ENCODE measurements at places on chromosomes 16 and 17.

DNA sequence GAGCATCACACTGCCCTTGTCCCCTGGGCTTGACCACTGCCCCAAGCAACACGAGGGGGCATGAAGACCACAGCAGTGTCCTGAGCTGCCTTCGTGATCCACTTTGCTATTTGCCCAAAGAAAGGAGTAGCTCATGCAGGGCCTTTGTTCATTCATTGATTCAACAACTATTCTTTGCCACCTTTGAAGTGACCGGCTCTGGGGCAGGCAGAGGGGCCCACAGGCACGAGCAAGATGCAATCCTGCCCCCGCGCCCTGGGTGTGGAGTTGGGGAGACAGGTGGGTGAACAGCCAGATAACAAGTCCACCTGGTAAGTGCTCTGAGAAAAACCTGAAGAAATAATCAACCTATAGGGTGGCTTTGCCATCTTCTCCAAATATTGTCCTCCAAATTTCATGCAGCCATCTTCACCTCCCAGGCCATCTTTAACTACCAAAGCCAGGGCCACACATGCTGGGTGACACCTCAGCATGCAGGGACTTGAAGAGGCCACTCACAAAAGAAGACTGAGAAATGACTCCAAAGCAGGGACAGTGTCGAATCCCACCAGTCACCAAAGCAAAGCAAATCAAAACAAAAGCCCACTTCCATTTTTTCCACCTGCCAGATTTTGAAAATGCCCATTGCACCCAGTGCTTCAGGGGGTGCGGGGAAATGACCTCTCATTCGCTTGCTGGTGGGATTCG is 18.2 kb upstream of the RBFOX3 start:
- no peak overlapping the region for H3K27ac ChIP-seq
- no peaks in the 10 kb centered on the region for H3K4me1 ChIP-seq
- no peaks in the 10 kb centered on the region for H3K36me3 ChIP-seq

DNA sequence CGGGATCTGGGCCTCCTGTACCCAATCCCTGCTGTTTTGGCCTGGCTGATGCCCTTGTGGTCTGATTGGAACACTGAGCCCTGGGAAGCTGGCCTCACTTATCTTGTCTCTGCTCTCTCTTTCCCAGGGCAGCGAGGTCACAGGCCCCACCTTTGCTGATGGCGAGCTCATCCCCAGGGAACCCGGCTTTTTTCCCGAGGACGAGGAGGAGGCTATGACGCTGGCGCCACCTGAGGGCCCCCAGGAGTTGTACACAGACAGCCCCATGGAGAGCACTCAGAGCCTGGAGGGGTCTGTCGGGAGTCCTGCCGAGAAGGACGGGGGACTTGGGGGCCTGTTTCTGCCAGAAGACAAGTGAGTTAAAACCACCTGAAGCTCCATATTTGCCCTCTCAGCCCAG is 126.0 kb downstream of the RAB11FIP4 start:
- H3K36me3 ChIP-seq = peaks cover 6% of the 10 kb centered on the region
- no peak for DNase-seq
- no peaks in the 10 kb centered on the region for H3K4me1 ChIP-seq
- H3K27ac ChIP-seq = no peak overlapping the region
- no peak overlapping the region for H3K4me3 ChIP-seq

- H3K27me3 ChIP-seq = no peaks in the 10 kb centered on the region
- DNase-seq = no peak
- H3K4me3 ChIP-seq = no peak overlapping the region
- H3K4me1 ChIP-seq = no peaks in the 10 kb centered on the region
Measured at GRCh38 chr16:63373744-63374143, 1337.5 kb upstream of the CDH8 start.

DNA sequence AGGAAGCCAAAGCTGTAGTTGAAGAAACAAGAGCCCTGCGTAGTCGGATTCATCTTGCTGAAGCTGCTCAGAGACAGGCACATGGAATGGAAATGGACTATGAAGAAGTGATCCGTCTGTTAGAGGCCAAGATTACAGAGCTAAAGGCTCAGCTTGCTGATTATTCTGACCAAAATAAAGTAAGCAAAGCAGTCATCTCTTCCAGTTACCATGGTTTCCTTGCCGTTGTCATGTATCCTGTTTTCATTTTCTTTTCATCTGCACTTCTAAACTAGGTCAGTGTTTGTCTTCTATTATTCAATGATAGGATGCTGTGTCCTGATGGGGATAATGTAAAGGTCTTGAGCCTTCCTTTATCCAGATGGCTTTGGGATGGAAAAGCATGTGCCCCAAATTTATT is 104.3 kb downstream of the STXBP4 start:
- no peaks in the 10 kb centered on the region for H3K36me3 ChIP-seq
- H3K27ac ChIP-seq = no peak overlapping the region

DNA sequence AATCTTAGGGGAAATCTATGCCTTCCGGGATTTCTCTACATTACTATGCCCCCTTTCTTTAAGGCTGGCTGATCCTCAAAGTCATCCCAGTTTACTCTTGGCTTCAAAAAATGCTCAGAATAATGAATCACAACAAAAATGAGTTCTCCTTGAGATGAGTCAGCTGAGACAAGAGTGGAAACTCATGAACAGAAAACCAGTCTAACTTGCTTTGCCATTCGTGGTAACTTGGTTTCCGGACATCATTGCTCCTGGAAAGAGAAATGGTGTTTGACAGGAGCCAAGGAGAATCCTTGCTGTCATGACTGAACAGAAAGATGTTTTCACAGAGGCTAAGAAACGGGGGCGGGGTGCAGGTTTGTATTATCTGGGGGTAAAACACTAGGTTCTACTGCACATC is 435.6 kb upstream of the DYNLRB2 start:
- H3K36me3 ChIP-seq = no peaks in the 10 kb centered on the region
- no peaks in the 10 kb centered on the region for H3K4me1 ChIP-seq
- H3K4me3 ChIP-seq = no peak overlapping the region
- no peak overlapping the region for H3K27ac ChIP-seq
- no peaks in the 10 kb centered on the region for H3K27me3 ChIP-seq
- no peak for DNase-seq

GRCh38 chr17:77382966-77383612 is 242.3 kb downstream of the SEC14L1 start:
- peaks cover 100% of the 10 kb centered on the region for H3K4me1 ChIP-seq
- H3K27me3 ChIP-seq = no peaks in the 10 kb centered on the region
- peak overlapping the region; percentile 11 for H3K27ac ChIP-seq
- no peaks in the 10 kb centered on the region for H3K36me3 ChIP-seq

All from tibial nerve (tissue), 4 donors.